ENCODE measurements at places on chromosomes 16 and 17.

GRCh38 chr17:57296231-57296630 lies 39.9 kb downstream of the MSI2 start:
- DNase-seq = no peak

GRCh38 chr17:66941249-66941648 lies 23.3 kb upstream of the CACNG4 start:
- no peak for DNase-seq

- DNase-seq = no peak
These were observed 1.8 kb downstream of the LCAT start for GRCh38 chr16:67942200-67942509.

- peak; percentile 94 for DNase-seq
These were observed 405.9 kb downstream of the SHISA9 start for GRCh38 chr16:13307255-13307654.

GRCh38 chr17:78779850-78780249 lies 2.2 kb downstream of the CYTH1 start:
- DNase-seq = no peak
